Stimulated activated CD4-positive, alpha-beta T cell treated with anti-CD3 and anti-CD28 coated beads, Interleukin-15, amount 100 ng/mL, for 1 hour (primary cell): ENCODE measurements at places on chromosomes 7 and 10.

- no peak for DNase-seq
Observed at GRCh38 chr10:111598433-111599059, 521.7 kb downstream of the ADRA2A start.

DNA sequence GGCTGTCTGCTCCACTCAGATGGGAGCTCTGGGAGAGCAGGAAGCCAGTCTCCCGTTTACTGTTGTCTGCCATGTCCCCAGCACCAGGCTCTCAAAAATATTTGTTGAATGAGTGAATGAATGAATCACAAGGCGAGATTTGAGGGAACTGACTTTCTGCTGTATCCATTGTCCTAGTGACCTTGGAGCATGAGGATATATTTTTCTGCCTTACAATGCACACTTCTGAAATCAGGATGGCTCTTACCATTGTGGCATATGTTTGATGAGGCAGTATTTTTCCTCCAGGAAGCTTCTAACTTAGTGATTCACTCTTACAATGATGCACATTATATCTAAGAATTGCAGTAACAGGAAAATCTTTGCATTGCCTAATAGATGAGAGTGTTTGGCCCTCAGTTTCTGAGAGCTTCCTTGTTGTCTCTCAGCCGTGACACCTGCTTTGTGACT lies 136.4 kb downstream of the RPS24 start:
- no peak for DNase-seq

- no peak for DNase-seq
Observed at GRCh38 chr7:70435634-70436033, 696.3 kb upstream of the GALNT17 start.

- no peak for DNase-seq
Observed at GRCh38 chr7:139730746-139731612, 46.8 kb downstream of the HIPK2 start.

GRCh38 chr10:95263864-95264226 lies 27.0 kb downstream of the PDLIM1 start:
- no peak for DNase-seq

DNA sequence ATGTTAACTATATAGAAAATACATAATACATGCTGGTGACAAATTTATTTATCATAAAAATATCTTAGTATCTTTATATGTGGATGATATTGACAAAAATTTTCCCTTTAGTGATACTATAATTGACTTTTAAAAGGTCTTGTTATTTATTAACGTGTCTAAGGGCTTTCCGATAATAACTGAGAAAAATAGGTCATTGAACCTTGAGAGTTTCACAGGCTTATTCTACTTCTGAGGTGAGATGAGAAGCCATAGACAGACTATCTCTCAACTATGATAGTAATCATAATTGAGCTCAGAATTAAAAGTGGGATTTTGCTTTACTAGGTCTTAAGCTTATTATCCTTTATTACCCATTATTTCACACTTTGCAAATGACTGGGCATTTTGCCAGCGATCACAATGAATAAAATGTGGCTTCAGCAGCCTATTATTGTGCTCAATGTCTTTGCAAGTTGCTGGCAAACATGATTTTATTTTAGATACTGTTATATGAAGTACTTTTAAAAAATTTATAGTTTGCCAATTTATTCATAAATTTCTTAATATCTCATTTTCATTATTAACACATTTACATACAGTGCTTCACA lies 574.5 kb downstream of the ZWINT start:
- DNase-seq: no peak

DNA sequence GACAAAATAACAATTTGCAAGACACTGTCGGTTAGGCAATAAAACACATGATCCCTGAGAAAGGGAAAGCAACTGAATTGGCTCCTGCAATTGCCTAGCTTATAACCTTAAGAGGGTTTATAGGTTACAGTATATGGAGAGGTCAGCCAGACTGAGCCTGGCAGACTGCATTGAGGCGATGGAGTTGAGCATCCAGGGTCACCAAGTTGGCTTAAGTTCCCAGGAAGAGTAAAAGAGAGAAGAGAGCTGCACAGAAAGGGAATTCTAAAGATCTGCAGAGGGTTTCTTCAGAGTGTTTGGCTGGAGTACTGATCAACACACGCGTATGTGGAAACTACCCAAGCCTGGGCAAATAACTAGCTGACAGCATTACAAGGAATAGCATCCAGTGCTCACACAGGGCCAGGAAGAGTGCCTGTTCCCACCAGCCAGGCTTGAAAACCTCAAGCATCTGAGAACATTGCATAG lies 11.2 kb downstream of the ANKMY2 start:
- no peak for DNase-seq

GRCh38 chr10:71143610-71144009 lies 68.8 kb upstream of the UNC5B start:
- no peak for DNase-seq

GRCh38 chr10:110793886-110794285 lies 77.8 kb upstream of the PDCD4 start:
- DNase-seq: no peak

DNA sequence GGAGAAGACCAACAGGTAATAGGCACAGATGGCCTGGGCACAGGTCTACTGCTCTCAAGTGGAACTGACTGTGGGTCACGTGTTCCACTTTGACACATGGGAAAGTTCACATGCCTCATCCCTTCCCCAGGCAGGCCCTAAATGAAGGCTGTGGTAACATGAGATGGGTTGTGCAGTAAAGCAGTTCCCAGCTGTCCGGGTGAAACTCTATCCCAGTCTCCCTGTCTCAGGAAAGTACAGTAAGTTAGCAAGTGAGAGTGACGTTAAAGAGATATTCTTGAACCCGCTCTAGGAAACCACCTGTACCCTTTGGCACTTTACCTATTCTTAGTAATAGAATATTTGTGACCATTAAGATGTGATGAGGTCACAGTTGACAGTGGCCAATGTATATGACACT lies 343.7 kb upstream of the AOAH start:
- DNase-seq: no peak

GRCh38 chr10:53071505-53072125 lies 299.0 kb upstream of the MBL2 start:
- no peak for DNase-seq

- no peak for DNase-seq
Observed at GRCh38 chr7:143283381-143283780, 1.4 kb upstream of the TMEM139 start.

DNA sequence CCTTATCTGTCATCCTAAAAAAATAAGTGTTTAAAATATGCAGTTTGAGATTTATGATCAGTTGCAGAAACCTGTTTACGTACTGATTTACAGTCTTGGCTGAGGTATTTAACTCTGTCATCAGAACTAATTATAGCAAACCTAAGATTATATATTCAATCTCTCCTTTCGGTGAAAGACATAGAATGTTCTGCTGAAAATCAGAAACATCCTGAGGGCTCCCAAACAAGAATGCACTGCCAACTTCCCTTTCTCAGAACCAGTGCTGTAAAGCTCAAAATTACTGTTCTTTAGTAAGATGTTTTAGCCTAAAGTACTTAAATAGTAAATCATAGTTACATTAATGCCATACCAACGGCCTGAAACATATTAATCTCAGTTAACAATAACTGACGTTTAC lies 34.3 kb downstream of the FAM204A start:
- DNase-seq: no peak

DNA sequence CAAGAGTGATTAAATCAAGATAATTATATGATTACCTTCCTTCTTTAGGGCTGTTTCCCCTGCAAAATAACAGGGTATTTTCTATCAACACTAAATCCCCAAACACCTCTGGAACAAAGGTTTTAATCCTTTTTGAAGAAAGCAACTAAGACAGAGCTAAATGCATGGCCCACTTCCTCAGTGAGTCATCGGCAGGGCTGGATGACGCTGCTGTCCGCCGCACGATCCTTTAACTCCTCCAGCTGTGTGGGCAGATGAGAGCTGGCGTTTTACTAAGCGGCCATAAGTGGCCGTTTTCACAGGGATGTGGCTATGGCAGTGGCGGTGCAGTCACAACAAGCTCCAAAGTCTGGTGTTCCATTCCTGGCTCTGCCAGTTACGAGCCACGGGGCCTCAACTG lies 76.0 kb upstream of the C1QL3 start:
- no peak for DNase-seq

- DNase-seq: no peak
Observed at GRCh38 chr7:52071744-52072143, 755.1 kb upstream of the COBL start.

DNA sequence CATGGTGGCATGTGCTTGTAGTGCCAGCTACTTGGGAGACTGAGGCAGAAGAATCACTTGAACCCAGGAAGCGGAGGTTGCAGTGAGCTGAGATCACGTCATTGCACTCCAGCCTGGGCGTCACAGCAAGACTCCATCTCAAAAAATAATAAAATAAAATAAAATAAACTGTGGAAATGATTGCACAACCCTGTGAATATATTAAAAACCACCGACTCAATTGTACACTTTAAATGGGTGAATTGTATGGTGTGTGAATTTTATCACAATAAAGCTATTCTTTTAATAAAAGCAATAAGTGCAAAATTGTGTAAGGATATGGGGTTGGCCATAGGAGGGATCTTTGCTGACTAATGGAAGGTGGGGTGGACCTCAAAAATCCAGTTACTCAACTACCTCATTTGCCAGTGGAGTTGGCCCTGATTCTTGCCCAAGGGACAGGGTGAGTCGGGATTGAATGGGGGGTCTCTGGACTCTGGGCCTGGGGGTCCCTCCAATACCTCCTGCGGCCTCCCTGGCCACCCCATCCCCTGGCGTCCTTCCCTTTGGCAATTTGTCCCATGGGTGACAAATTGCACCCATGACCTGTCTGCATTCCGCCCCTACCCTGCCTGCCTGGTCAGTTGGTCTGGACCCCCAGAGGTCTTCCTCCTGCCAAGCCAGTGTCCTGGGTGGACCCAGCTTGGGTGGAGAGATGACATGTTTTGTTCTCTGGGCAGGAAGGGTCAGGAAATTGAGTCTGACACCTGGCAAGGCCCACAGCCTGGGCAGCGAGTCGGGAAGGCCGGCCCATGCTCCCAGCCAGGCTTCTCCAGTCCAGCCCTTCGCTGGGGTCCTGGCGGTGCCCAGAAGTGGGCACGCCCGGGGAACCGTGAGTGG lies 61.7 kb upstream of the ELN start:
- no peak for DNase-seq

GRCh38 chr7:101718363-101719122 lies 89.4 kb upstream of the MYL10 start:
- DNase-seq: no peak

DNA sequence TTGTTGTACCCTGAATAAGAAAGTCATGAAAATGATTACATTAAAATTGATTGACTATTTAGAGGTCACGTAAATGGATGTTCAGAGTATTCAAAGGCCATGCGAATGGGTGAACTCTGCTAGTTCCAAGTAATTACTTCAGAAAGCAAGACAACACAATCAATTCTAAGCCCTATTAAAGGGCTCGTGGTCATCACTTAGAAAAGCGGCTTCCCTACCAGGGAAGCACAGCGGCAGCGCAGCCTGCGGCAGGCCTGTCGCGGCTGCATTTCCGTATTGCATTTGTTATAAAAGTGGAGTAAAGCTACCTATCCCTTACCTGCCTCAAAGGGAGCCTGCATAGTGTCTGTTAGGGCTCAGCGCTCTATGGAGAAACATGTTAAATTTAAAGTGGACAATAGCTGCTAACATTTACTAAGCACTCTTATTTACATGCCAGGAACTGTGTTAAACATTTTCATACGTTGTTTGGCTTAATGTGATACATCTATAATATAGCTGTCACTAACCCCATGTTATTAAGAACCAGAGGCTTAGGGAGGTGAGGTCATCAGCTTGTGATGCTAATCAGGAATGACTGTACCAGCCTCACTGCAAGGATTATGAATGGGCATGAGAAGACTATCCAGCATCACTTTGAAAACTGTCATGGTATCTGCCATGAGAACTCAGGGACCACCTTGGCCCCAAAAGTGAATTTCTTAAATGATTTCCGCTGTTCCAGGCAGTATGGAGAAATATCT lies 187.5 kb downstream of the CELF2 start:
- DNase-seq: no peak

DNA sequence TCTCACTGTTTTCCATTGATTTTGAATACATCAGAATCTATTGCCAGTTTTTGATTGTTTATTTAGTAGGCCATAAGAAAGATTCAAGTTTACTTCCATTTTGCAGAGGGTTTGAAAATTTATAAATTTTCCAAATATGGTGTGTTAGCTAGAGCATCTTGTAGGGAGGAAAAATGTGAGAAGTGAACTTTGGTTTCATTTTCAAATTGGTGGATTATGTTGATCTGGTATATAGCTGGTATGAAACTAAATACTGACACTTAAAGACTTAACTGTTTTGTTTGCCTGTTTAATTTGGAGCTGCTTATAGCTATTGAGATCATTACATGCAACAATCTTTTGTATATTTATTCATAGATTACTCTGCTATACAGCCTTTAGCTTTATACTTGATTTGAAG lies 108.1 kb downstream of the ADAM22 start:
- no peak for DNase-seq

DNA sequence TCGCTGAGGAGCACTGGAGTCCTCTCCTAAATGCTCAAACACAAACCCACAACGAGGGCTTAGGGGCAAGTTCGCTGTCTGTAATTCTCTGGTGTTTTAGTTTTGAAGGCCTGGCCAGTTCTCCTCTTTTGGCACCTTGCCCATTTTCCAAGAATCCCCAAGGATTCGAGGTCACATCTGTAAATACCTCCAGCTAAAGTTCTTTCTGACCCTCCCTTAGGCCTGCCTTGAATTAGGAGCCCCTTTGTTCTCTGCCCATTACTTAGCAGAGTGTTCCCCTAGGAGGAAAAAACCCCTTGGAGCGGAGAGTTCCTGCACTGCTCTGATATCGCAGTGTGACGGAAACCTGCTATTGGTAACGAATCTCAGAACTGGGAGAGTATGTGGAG lies 743 bp upstream of the PYROXD2 start:
- DNase-seq: no peak

DNA sequence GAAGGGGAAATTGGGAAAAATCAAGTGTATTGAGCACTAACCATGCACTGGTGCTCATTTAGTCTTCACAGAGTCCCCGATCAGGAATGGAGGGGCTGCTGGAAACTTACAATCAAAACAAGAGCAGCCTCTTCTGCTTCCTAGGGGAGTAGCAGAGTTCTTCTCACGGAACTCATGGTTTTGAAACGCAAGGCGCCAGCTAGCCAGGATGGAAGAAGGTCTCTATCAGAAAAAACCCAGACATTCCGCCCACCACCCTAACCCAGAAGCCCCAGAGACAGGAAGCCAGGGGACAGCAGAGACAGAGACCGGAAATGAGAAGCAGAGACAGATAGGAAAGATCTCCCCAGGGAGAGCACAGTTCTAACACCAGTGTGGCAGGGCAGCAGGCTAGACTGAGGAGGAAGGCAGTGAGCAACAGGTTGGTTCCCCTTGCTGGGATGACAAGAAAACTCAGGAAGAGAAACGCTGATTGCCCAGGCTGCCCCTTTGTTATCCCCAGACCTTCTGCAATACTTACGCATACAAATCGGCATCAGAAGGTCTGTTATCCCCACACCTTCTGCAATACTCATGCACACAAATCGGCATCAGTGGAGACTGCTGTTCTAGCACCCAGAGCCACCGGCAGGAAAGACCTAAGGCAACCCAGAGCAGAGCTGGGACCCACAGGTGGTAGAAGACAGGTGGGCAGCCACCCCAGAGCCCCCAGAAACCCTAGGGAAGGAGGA lies 99.2 kb downstream of the CPXM2 start:
- no peak for DNase-seq
